Posterior cingulate gyrus (tissue), 11 donors: ENCODE measurements at places on chromosomes 4 and X.
A peak's percentile ranks its signal among the peaks of the same experiment; 100 is the strongest.

GRCh38 chr4:107699466-107700206, 20.4 kb downstream of the PAPSS1 start:
- DNase-seq, result no peak

DNA sequence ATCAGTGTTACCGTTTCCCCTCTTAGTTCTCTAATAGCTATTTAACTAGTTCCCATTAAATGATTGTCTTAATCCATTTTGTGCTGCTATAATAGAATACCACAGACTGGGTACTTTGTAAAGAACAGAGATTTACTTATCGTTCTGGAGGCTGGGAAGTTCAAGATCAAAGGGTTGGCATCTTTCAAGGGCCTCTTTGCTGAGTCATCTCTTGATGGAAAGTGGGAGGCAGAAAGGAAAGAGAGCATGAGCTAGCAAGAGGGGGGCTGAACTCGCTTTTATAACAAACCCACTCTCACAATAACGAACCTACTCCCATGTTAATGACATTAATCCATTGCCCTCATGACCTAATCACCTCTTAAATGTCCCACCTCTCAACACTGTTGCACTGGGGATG, 17.4 kb upstream of the NKX3-2 start:
- no peak for DNase-seq

DNA sequence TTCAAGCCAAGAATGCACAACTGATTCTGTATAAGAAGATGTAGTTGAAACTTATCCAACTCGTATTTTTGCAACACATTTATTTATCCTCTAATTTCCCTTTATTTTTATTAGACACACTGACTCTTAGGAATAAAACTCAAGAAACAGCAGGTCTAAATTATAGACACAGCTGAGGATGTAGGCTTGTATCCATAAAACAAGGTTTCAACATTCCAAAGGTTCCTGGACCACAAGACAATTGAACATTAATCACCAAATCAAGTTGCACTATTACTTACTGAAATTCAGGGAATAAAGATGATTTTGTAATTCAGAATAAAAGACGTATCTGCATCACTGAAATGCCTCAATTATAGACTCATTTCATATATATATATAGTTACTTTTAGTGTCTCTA, 683.5 kb upstream of the GRIA3 start:
- no peak for DNase-seq

GRCh38 chr4:156999175-156999517, 27.5 kb upstream of the PDGFC start:
- no peak for DNase-seq

DNA sequence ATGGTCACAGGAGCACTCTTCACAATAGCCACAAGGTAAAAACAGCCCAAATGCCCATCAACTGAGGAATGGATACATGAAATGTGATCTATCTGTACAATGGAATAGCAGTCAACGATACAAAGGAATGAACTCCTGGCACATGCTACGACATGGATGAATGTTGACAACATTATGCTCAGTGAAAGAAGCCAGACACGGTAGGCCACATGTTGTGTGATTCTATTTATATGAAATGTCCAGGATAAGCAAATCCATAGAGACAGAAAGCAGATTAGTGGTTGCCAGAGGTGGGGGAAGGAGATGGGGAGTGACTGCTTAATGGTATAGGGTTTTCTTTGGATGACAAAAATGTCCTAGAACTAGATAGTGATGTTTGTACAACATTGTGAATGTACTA, 58.7 kb upstream of the GPM6B start:
- DNase-seq, result no peak

GRCh38 chr4:186074189-186074588, 5.2 kb downstream of the TLR3 start:
- DNase-seq, result no peak

GRCh38 chr4:8002525-8003309, 63.1 kb upstream of the AFAP1 start:
- peak; percentile 81 for DNase-seq

GRCh38 chr4:144733566-144733965, 87.6 kb downstream of the HHIP start:
- no peak for DNase-seq

DNA sequence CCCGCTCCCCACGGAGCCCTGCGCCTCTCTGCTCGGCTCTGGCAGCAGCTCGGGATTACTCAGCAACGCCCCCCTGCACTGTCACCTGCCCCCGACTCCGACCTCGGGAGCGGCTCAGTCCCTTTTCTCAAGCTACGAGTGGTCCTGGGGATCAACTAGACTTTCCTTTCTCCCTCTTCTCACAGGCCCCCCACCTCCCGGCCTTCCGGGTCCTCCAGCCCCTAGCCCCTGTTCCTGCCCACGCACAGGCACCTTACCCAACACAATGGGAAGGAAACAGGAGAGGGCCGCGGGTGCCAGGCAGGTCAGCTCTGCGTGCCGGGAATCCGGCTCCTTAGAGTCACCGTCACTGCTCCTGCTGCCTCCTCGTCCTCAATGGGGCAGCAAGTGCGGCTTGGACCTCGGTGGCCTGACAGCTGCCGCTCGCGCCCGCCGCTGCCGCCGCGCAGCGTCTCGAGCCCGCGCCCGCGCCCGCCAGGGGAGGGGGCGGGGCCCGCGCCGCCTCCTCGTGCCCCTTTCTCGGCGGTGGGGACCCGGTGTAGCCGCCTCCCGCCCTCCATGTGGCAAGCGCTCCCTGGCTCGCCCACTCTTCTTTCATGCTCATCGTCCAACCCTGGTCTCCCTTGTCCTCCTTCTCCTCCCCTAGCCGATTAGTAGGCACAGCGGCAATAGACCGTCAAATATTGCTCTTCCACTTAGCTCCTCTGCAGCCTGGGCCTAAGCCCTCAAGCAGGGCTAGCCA, at the start of gene RAB9B:
RAB9B (minus strand) TSS at position 455 of the 742 bp plus-strand sequence. CDS start 6,473 bp downstream, outside the sequence.
- DNase-seq, result peak; percentile 67

- DNase-seq, result no peak
These were observed 30.8 kb upstream of the MXD4 start for GRCh38 chr4:2292646-2293108.

DNA sequence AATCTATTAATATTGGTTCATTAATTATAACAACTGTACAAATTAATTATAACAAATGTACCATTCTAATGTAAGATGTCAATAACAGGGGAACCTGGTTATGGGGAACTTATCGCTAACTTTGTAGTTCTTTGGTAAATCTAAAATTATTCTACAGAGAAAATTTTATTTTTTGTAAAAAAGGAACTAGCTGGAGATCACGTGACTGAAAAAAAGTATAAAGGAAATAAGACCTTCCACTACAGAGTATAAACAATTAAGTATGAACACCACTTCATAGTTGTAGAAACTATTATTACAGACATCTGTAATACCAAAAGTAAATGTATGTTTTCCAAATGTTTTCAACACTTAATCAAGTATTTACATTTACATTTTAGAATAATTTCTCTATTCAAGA, 77.9 kb upstream of the DKK2 start:
- no peak for DNase-seq

GRCh38 chr4:106365613-106366012, 3.0 kb downstream of the GIMD1 start:
- no peak for DNase-seq

DNA sequence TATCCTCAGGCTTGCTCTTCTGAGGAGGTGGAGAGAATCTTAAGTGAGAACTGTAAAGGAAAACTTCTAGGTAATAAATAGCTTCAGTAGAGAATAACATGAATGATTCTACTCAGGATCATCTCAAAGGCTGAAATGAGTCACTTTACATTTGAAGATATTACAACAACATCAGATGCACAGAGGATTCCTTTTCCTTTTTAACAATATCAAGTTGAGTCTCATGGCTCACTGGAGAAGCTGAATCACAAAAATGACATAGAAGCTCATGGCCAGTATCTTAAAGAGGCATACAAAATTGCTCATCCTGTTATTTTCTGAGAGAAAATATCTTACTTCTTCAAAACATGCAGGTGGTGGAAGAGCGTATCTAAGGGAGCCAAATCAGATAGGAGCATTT, 72.5 kb upstream of the EMCN start:
- no peak for DNase-seq

DNA sequence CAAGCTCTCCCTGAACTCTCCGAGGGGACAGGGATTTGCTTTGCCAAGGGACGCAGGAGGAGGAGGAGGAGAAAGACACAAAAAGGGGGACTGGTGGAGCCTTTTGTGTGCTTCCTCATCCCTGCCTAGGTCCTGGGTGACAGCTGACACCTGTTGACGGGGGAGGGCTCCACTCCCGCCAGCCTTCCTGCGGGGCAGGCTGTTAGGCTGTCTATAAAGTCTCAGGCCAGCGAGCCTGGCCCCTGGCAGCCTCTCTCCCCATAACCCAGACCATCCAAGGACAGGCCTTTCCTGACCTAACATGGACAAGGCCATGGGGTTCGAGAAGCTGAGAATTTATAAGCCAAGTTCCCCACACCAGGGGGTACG, 832 bp upstream of the EVC2 start:
- no peak for DNase-seq

DNA sequence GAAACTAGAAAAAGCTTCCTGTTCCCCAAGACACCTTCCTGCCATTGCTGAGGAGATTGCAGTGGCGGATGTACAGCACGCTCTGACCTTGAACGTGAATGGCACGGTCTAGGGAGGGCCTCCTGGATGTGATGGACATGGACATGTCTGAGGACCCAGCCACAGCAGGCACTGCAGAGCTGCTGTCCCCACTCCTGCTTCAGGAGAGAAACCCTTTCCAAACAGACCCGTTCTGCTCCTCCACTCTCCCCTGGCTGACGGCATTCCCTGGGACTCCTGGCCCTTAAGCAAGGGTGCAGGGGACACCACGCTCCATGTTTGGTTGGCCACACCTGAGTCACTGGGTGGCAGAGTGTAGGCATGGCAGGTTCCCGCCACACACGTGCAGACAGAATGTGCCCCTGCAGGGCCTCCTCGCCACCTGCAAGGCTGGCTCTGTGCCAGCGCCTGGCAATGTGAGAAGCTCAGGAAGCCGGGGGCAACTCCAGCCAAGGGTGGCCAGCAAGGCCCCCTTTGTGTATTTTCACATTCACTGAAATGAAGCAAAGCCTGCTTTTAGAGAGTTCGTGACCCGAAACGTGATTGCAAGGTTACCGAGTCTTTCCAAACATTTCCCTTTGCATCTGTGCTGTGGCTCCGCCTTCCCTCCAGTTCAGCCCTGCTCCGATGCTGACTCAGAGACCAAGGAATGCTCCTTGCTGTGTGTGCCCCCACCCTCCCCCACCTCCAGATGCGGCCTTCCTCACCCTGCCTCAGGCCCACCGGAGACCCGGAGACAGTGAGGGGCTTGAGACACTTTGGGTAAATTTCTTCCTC, 46.1 kb downstream of the HTRA3 start:
- no peak for DNase-seq

- DNase-seq, result no peak
These were observed 52.5 kb upstream of the SHISA3 start for GRCh38 chr4:42344749-42345148.

DNA sequence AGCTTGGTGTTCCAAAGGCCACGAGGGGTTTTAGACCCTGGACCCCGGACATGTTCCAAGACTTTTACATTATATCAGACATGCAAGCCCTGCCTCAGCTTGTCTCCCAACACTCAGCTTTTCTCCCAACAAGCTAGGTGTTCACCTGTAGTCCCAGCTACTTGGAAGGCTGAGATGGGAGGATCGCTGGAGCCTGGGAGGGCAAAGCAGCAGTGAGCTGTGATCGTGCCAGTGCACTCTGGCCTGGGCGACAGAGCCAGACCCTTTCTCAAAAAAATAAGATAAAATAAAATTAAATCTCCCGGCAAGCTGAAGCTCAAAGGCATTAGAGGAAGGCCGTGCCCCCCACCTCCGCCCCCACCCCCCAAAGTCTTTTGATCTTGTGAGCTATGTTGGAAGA, 13.7 kb downstream of the CTAG1A start:
- DNase-seq, result no peak

DNA sequence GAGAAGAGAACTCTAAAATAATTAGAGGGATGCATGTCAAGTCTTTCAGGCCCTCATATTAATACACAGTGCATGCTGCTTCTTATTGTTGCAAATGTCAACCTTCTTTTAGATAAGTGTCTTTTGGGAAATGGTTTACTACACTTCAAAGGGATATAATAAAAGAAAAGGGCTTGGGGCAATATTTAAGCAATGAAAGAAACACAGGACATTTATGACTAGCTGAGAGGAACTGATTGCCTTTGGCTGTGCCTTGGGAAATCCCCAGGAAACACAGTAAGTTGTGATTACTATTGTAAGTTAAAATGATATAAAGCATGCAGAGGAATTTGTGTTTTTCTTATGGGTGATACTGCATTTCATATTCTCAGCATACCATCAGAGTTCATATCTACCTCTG, 1036.2 kb upstream of the GRID2 start:
- no peak for DNase-seq

DNA sequence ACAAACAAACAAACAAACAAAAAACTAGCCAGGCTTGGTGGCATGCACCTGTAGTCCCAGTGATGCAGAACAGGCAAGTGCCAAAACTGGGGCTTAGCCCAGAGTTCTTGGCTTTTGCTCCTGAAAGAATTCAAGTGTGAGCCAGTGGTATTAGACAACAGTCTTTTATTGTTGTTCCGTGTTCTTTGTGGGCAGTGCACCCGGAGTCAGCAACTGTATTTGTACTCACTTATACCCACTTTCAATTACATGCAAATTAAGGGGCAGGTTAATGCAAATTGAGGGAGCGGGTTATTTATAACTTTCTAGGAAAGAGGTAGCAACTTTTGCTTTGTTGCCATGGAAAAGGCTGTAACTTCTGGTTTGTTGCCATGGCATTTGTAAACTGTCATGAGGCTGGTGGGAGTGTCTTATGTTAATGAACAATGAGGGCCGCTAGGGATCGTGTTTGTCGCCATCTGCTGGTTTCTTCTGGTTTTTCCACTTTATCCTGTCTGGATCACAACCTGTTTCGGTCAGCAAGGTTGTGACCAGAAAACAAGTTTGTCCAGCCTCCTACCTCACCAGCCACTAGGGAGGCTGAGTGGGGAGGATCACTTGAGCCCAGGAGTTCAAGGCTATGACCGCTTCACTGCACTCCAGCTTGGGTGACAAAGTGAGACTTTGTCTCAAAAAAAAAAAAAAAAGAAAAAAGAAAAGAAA, 88.8 kb upstream of the ESX1 start:
- DNase-seq, result no peak

GRCh38 chr4:52199574-52200338, 148.7 kb downstream of the SPATA18 start:
- no peak for DNase-seq

DNA sequence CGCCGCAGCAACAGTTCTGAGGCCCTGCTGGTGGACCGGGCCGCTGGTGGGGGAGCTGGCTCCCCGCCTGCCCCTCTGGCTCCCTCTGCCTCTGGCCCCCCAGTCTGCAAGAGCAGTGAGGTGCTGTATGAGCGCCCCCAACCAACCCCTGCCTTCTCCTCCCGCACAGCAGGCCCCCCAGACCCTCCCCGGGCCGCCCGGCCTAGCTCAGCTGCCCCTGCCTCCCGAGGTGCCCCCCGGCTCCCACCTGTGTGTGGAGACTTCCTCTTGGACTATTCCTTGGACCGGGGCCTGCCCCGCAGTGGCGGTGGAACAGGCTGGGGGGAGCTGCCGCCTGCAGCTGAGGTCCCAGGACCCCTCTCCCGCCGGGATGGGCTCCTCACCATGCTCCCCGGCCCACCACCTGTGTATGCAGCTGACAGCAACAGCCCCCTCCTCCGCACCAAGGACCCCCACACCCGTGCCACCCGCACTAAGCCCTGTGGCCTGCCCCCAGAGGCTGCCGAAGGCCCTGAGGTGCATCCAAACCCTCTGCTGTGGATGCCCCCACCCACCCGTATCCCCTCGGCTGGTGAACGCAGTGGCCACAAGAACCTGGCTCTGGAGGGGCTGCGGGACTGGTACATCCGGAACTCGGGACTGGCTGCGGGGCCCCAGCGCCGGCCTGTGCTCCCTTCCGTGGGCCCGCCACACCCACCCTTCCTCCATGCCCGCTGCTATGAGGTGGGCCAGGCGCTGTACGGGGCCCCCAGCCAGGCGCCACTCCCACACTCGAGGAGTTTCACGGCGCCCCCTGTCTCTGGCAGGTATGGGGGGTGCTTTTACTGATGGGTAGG, 6.3 kb downstream of the PRAF2 start:
- DNase-seq, result no peak
